ENCODE measurements at places on chromosomes 5 and 9.

DNA sequence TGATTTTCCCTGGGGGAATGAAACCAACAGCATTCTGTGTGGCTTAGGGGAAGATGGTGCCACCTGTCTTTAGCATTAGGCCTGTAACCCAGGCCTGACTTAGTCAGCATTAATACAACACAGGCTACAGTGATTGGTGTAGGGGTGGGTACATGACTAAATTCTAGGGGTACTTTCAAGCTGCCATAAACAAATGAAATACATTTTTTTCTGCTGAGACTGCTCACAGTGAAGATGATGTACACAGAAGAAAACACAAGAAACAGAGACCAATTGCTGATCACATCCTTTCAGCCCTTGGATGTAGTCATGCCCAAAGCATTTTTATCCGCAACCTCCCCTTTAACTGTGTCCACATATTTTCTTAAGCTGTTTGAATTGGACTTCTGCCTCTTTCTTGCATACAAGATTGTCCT lies 527.2 kb downstream of the KCTD16 start:
- no peak for DNase-seq

- no peak for DNase-seq
Measured at GRCh38 chr5:17339841-17340240, 122.4 kb downstream of the BASP1 start.

DNA sequence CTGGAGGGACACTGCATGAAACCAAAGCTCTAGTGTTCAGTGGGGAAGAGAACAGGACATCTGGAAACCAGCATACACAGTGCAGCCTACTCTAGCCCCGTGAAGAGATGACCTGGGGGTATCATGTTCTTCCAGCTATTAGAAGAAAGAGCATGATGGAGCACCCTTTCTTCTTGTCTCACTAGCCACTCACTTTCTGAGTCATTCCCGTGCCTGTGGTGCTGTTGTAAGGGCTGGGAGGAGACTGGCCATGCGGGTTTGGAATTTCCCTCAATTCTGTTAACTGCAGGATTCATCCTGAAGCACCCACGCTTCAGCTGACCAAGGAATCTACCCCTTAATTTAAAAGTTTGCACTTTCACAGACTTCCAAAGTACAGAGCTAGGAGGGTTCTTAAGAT lies 137.0 kb downstream of the COL23A1 start:
- DNase-seq: no peak

DNA sequence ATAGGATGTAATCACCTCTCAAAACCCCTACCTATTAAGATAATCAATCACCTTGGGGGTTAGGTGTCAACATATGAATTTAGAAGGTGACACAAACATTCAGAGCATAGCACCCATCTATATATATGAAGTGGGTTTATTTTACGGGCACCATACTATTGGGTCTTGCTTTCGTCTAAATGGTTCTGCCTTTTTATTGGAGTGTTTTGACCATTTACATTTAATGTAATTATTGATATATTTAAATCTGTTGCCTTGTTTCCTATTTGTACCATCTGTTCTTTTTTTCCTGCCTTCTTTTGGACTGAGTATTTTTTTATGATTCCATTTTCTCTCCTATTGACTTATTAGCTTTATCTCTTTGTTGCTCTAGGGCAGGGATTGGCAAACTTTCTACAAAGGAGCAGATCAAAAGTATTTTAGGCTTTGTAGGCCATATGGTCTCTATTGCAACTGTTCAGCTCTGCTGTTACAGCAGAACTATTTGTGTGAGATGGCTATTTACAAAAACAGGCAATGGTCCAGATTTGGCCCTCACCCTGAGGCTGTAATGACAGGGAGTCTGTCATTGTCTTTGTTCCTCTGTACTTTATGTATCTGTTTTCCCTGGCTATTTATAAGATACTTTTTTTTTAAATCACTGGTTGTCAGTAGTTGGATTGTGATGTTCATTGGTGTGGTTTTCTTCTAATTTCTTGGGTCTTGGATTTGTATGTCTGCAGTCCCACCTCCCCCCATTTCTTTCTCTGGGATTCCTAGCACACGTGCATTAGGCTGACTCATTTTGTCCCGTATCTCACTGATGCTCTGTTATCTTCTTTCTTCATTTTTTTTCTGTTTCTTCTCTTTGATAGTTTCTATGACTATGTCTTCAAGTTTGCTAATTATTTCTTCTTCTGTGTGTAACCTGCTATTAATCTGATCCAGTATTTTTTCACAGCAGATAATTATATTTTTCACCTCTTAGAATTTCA lies 127.1 kb downstream of the DAB2IP start:
- DNase-seq: no peak

- DNase-seq: no peak
Measured at GRCh38 chr9:124088476-124088837, 76.9 kb downstream of the LHX2 start.

DNA sequence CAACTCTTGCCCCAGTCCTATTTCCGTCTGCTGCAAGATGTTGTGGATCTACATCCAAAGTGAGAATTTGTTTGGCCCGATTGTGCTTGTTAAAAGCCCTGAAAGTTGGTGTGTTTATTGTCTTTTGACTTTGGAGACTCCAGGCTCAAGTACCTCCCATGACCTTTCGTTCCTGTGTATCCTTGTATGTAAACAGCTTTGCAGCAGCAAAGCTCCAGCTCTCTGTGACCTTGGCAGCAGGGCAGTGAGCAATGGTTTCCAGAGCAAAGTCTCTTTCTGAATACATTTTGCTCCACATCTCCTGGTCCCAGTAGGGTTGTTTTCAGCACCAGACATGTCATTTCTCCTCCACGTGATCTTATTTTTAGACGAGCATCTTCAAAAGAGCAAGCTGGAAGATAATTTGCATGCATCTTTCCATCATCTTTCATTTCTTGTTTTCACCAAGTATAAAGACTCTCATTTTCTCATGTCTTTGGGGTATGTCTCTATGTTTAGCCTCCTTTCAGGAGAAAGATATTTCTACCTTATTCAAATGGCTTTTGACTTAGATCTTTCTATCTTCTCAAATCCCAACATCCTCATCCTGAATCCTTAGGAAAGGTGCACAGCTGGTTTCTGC lies 68.1 kb upstream of the ERCC6L2 start:
- no peak for DNase-seq

DNA sequence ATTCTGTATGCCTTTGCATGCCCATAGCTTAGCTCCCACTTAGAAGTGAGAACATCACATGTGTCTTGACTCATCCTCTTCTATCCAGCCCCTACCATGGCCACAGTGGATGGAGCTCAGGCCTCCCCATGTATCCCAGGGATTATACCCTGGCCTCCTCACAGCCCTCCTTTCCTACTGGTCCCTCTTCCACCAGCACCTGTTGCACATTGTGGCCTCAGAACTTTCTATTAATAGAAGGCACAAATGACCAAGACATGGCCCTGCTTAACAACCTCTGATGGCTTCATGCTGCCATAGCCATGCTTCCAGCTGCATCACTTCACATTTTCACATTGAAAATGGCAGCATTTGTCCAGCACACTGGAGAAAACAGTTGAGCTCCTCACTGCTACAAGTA lies 315.4 kb downstream of the CDK5RAP2 start:
- no peak for DNase-seq

GRCh38 chr9:98108531-98109031 lies 10.4 kb downstream of the TRIM14 start:
- DNase-seq: peak; percentile 70

DNA sequence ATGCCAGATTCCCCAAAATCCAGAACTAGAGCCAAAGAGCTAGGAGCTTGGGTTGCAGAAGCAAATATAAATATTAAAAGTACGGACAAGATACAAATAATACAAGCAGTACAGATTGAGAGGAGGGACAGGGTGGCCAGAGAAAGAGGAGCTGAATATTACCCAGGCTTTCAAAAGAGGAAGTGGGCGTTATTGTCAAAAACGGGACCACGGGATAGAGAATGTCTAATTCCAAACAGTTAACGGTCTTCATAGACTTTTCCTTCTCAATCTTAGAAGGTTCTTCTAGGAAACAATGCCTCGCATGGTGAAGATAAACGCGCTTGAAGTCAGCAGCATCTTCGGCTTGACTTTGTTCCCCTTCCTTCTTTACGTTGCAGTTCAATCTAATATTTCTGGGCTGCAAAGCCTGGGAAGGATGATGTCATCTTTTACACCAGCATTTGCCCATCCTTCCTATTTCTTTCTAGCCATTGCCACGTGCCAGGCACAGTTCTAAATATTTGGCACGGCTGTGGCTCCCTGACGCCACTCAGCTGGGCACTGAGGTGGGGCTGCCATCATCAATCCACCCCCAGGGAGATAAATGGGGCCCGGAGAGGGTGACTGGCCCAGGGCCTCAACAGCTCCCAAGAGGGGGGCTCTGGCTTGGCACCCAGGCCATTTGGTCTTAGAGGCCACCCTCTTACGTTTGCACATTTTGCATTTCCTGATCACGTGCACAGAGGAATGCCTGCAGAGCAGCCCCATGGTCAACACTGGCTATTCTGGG lies 16.3 kb upstream of the OLFM1 start:
- DNase-seq: no peak

GRCh38 chr5:95799191-95799835 lies 23.2 kb downstream of the GLRX start:
- DNase-seq: no peak

- no peak for DNase-seq
Measured at GRCh38 chr9:26955222-26955903, 849 bp upstream of the IFT74 start.

- DNase-seq: no peak
Measured at GRCh38 chr9:1726993-1727759, 288.0 kb upstream of the SMARCA2 start.

DNA sequence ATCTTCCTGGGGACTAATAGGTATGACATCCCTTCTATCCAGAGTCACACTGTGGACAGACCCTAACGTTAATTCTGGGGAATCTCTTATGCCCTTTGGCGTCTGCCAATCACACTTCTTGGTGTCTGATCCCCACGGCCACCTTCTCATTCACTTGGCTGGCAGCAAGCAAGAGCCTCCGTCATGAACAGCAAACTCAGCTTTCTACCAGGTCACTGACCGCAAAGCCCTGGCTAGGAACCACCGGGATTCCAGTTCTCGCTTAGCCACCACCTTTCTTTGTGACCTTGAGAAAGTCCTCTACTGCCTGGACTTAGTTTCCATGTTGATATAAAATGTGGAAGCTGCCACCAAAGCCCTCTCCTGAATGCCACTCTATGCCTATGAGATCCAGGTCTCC lies 67.7 kb upstream of the FCN1 start:
- no peak for DNase-seq

GRCh38 chr5:178296066-178296465 lies 63.5 kb upstream of the PHYKPL start:
- DNase-seq: no peak

GRCh38 chr9:120348951-120349429 lies 231.0 kb downstream of the CDK5RAP2 start:
- no peak for DNase-seq

DNA sequence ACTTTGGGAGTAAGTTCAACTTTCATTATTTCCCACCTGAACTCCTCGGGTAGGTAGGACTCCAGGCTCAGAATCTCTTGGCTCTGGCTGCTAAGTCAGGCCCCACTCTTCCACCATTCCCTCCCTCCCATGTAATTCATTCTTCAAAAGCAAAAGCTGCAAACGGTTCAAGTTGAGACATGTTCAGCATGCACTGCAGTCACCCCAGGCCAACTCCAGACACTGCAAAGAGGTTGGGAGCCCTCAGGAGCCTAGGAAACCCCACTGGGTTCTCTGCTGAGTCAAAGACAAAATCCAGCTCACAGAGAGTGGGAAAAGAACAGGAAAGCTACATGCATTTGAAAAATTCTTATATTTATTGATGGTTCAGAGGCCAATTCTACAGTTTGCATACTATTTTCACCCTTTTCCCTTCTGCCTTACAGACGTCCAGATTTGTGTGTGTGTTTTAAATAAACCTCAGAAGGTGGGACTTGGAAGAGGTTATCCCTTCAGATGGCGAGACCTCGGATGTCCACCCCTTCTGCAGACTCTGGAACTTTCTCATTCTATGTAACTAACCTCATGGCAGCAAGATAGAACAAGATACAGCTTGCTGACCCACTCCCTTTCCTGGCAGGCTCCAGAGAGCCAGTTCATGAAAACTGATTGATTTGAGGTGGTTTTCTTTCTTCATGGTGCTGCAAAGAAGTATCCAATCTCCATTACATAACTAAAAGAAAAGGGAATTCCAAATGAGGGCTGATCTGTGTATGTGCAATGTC lies 65.7 kb upstream of the EQTN start:
- no peak for DNase-seq

DNA sequence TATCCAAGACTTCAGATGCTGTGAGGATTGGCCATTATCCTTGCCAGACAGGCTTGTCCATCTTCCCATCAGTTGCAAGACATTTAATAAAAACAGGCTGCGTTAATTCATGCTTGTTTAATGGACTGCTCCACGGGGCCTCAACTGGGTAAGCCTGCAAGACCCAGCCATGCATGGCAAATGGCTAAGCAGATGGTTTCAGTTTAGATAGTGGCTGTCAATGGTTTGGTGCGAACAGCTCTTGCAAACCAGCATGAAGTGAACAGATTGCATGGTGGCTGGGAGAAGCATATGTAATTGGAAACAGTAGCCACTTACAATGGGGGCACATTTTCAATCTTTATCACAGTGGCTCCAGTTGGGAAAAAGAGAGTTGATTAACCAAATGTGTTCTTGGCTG lies 628.2 kb upstream of the KLF4 start:
- DNase-seq: no peak

DNA sequence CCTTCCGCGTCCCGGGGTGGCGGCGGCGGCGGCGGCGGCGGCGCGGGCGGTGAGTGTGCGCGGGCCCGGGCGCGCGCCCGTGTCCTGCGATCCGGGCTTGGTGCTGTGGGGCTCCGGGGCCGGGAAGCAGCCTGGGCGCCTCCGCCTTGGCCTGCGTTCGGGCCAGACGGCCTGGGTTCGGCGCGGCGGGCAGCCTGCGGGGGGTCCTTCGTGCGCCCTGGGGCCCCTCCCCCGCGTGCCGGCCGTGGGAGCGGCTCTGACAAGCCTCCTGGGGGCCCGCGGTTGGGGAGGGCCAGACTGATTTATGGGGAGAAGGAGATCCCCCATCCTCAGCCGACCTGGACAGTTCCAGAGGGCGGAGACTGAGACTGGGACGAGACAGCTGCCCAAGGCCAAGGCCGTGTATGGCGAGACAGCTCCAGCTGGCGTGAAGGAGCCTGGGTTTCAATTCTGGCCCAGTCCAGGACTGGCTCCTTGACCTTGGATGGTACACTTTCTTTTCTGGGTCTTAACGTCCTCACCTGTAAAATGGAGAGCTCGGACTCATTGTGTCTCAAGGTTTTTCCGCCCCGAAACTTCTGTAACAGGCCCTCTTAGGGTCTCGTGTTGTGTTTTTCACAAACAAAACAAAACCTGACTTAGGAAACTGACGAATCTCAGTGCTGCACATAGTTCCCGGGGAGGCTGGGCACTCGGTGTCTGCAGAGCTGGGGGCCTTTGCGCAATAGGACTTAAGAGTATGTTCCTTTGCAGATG lies 603 bp downstream of the TMEM268 start:
- DNase-seq: peak; percentile 85

DNA sequence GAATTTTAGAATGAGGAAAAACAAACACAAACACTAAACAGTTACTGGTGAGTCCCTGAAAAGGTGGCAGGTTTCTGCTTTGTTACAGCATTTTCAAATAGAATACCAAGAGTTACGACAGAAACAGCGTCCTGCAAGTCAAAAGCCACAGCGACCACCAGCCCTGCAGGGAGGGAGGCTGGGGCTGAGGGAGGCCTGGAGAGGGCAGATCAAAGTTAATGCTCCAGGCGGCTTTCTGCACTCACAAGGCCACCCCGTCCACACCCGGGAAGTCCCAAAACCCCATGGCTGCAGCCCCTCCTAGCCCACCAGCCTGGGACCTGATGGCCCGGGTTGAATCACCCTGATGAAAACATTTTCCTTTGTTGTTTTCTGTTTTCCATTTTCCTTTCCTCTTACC lies 29.3 kb downstream of the COL23A1 start:
- DNase-seq: no peak
